Kidney (tissue), 22 donors: ENCODE measurements at places on chromosomes 4 and X. TPM values are rescaled to one million over a fixed set of nuclear protein-coding genes. Genes with fewer than 3 reads are reported as not detected.

DNA sequence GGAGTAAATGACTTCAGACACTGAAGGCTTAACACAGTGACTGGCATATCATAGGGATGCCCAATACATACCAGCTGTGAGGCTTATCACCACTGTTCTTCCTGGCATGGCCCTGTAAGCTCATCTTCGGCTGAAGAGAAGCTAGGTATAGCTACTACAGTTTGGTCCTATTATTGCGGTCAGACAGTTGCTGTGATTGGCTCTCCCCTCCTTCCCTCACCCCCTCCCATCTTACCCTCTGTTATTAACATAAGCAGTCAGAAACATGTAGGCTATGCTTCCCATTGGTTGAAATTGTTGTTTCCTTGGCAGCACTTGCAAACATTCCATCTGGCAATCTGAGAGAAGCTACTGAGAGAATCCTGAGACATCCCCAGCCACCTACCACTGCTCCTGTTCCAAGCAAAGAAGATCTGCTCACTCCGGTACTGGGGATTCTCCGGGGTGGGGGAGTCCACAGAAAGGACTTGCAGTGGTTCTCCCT lies at the start of gene AKAP14:
AKAP14 (plus strand) TSS at position 51 of the 484 bp plus-strand sequence. CDS start 7,331 bp downstream, outside the sequence.
- no peaks in the 10 kb centered on the region for H3K27me3 ChIP-seq
- DNase-seq: no peak
- H3K27ac ChIP-seq: no peak within 1 kb of the TSS
- no peak within 1 kb of the TSS for H3K4me3 ChIP-seq
- H3K36me3 ChIP-seq: no peaks in the 10 kb centered on the region
- H3K4me1 ChIP-seq: no peaks in the 10 kb centered on the region

DNA sequence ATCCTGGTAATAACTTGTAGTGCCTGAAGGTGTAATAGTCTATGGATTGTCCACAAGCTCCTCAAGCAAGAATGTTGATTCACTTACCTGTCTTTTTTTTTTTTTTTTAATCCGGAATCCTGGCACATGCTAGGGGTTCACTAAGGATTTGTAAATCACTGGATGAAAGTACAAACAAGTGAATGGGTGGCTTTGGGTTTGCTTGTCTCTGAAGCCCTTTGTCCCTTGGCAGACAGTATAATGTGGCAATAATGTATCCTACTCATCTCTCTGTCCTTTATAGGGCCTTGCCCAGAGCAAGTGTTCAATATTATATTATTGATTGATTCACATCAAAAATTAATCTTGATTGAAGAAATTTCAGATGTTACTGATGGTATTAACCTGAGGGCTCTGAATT lies 334.0 kb upstream of the CPEB2 start:
- H3K27me3 ChIP-seq: no peaks in the 10 kb centered on the region
- H3K4me1 ChIP-seq: no peaks in the 10 kb centered on the region
- no peak overlapping the region for H3K4me3 ChIP-seq
- H3K27ac ChIP-seq: no peak overlapping the region

- DNase-seq: no peak
- H3K4me1 ChIP-seq: no peaks in the 10 kb centered on the region
- H3K4me3 ChIP-seq: peak overlapping the region; percentile 70
- peaks cover 2% of the 10 kb centered on the region for H3K27me3 ChIP-seq
- H3K27ac ChIP-seq: peak overlapping the region; percentile 38
- H3K36me3 ChIP-seq: no peaks in the 10 kb centered on the region
Observed at GRCh38 chr4:174523025-174523693, 871 bp upstream of the HPGD start.

The CEP44 gene
- 5.0 TPM for polyA plus RNA-seq

GRCh38 chrX:46967547-46967946 lies 55.3 kb downstream of the JADE3 start:
- H3K27ac ChIP-seq: no peak overlapping the region
- DNase-seq: no peak
- peaks cover 3% of the 10 kb centered on the region for H3K27me3 ChIP-seq

The FATE1 gene
- polyA plus RNA-seq: 0.52 TPM

The UGT2A1 gene
- 2.4 TPM for polyA plus RNA-seq

The YY2 gene
- polyA plus RNA-seq: 0.58 TPM

DNA sequence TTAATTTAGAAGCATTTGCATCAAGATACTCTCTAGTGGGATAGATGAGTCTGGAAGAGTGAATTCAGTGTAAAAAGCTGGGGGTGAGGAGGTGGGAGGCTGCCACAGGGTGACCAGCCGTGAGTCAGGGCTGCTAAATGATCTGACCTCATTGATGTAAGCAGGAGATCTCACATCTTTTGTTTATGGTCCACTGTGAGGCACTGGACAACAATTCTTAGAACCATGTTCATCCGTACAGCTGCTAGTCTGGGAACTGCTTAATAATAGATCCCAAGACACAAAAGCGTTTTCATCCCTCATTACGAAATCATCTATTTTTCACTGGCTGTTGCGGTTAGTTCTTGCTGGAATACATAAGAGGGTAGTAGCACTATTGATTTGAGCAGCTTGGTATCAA lies 14.1 kb downstream of the KLF3 start:
- H3K4me3 ChIP-seq: no peak overlapping the region
- no peaks in the 10 kb centered on the region for H3K36me3 ChIP-seq
- peaks cover 6% of the 10 kb centered on the region for H3K4me1 ChIP-seq
- DNase-seq: no peak
- H3K27me3 ChIP-seq: no peaks in the 10 kb centered on the region
- no peak overlapping the region for H3K27ac ChIP-seq

DNA sequence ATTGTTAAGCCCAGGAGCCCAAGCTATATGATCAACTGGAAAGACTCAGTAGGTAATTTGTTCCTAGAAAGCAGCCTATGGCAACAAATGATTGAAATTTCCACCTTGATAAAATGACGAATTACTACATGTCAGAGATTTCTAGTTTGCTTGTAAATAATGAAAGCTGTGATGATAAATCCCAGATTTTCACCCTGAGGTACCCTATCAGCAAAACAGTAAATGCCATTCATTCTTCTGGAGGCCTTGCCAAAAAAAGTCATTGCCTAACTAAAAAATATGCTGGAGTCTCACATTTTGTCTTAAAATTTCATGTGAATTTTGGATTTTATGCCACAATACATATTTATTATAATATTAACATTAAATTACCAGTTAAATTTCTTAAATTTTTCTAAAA lies 71.3 kb downstream of the PPEF2 start:
- H3K27ac ChIP-seq: no peak overlapping the region
- no peak overlapping the region for H3K4me3 ChIP-seq
- no peaks in the 10 kb centered on the region for H3K4me1 ChIP-seq
- DNase-seq: no peak
- no peaks in the 10 kb centered on the region for H3K27me3 ChIP-seq

DNA sequence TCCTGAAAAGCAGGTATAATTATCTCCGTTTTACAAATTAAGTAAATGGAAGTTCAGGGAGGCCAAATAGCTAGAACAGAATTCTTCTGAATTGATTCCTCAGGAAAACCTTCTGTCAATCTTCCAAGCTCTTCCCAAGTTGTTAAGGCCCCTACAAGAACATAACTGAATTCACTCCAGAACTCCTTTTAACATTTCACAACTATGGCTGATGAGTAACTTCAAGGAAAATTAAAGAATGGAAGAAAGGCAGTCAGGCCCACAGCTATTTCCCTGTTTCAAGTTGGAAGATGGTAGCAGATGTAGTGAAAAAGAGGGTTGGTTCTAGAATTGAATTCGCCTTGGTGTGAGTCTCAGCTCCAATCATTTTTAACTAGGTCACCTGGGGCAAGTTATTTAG lies 15.9 kb downstream of the SETD7 start:
- H3K4me1 ChIP-seq: no peaks in the 10 kb centered on the region
- H3K27ac ChIP-seq: no peak overlapping the region
- H3K27me3 ChIP-seq: no peaks in the 10 kb centered on the region

DNA sequence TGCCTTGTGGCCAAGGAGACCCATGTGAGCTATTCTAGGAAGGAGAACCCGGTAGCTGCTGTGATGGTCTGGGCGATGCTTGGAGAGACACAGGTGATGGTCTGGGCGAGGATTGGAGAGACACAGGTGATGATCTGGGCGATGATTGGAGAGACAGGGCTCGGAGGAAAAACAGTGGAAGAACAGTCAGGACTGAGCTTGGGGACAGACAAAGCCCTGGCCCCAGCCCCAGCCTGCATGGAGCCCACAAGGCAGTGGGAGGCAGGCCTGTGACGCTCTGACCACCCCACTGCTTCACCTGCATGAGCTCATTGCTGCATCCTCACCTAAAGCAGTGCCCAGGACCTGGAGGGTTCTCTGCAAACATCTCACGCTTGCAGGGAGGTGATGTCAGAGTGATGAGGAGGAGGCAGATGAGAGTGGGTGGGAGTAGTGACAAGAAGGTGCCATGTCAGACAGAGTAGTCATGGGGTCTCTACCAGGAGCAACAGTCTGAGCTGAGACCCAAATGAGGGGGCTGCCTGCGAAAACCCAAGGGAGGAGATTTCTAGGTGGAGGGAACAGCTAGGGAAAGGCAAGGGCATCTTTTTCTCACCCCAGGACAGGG lies 35.9 kb upstream of the PSAPL1 start:
- H3K4me1 ChIP-seq: no peaks in the 10 kb centered on the region
- no peak overlapping the region for H3K4me3 ChIP-seq
- no peak for DNase-seq
- no peak overlapping the region for H3K27ac ChIP-seq

- DNase-seq: no peak
- no peak overlapping the region for H3K27ac ChIP-seq
- H3K27me3 ChIP-seq: no peaks in the 10 kb centered on the region
- no peaks in the 10 kb centered on the region for H3K36me3 ChIP-seq
Observed at GRCh38 chr4:23838131-23838530, 51.7 kb downstream of the PPARGC1A start.

GRCh38 chrX:9087271-9088040 lies 53.5 kb upstream of the FAM9B start:
- peak; percentile 73 for DNase-seq
- H3K4me1 ChIP-seq: no peaks in the 10 kb centered on the region
- no peaks in the 10 kb centered on the region for H3K36me3 ChIP-seq
- H3K27me3 ChIP-seq: no peaks in the 10 kb centered on the region

The TRPC3 gene
- 0.17 TPM for polyA plus RNA-seq

The FAM47A gene
- polyA plus RNA-seq: not detected
